ENCODE measurements at places on chromosomes 16 and 17. TPM values are rescaled to one million over a fixed set of nuclear protein-coding genes. Genes with fewer than 3 reads are reported as not detected.

DNA sequence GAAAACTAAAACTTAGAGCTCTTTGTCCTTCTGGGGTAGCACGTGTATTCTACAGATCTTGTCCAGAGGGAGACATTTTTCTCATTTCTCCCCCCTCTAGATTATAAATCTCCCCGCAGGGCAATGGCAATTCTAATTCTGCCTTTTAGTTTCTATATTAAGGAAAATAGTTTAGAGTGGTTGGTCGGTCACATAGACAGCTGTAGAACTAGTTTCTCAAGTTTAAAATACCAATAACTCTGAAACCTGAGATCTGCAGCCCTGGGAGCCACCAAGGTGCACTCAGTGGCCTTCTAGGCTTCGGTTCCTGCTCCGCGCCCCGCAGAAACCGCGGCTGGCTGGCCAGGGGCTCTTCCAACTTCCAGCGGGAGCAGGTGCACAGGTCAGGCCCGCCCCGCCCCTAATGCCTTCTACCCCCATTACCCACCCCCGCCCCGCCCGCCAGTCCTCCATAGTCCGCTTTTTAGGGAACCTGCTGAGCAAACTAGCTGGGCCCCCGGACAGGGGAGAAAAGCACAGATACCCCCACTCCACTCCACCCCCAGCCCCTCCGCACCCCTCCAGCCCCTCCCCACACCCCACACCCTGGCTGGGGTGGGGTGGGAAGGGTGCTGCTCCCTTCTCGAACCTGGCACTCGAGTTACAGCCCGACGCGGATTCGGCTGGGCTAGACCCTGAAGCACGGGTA lies 431 bp downstream of the SLFN11 start:
- peak; percentile 28 for DNase-seq

- DNase-seq = no peak
Observed at GRCh38 chr16:56989988-56990387, 631 bp downstream of the NLRC5 start.

- DNase-seq = no peak
Observed at GRCh38 chr17:31488264-31488981, 96.9 kb downstream of the RAB11FIP4 start.

DNA sequence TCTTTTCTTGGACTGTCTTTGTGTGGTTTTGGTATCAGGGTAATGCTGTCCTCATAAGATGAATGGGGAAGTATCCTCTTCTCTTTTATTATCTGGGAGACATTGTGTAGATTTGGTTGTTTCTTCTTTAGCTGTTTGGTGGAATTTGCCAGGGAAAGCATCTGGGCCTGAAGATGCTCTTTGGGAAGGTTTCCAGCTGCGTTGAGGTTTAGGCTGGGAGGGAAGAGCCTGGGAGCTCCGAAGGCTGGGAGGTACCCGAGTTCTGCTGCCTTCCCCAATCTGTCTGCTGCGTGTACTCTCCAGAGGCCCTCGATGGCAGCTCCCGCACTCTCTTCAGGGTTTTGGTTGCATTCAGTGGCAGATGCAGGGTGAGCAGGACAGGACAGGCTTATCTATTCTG lies 25.6 kb upstream of the CRISPLD2 start:
- no peak for DNase-seq

DNA sequence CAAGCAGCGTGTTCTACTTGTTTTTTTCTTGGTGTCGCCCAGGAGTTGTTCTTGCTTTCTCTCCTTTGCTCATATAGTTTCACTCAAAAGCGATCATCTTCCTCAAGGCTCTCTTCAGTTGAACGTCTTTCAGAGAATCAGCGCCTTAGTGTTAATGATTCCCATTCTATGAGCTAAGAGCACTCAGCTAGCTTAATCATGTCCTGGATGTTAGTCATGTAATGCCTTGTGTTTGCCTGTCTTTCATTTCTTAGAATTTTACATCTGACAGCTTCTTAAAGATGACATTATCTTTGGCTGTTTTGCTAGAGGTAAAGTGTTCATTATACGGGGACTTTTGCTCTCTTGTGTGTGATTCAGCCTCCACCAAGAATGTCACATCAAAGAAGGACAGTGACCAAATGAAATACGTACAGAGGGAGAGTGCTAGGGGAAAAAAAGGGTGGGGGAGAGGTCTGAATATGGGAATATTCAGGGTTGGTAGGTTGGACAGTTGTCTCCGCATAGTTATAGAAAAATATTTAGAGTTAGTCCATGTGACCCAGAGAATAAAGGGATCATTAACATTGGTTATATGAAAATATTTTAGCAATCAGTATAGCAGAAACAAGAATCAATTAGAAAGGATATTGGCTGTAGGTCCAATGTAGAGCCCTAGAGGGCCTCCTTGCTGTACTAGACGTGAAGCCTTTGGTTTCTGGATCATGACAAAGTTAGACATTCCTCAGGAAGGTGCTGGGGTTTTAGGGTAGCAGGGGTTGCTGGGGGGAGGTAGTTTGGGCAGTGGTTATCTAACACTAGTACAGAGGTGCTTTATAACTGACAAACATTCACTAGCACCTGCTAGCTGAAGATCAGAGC lies 31.9 kb upstream of the ANKFN1 start:
- no peak for DNase-seq

DNA sequence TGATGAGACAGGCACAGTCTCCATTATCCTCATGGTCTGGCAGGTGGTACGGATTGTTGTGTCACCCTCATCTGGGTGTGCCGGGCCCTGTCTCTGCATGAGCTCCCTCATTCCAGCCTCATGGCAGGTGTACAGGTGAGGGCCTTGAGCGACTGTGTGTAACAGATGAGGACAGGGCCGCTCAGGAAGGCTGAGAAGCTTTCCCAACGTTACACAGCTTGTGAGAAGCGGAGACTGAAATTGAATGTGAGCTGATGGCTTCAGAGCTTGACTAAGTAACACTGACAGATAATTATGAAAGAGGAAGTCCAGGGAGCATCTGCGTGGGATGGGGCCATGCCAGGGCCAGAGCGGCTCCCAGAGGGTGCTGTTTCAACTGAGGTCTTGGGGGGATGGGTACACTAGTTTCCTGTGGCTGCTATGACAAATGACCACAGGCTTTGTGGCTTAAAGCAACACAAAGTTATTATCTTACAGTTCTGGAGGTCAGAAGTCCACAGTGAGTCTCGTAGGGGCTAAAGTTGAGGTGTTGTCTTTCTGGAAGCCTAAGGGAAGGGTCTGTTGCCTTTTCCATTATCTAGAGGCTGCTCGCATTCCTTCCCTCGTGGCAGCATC lies 36.7 kb downstream of the CMIP start:
- DNase-seq = no peak

GRCh38 chr16:73166441-73166851 lies 118.5 kb upstream of the ZFHX3 start:
- DNase-seq = no peak

The C16orf96 gene
- polyA plus RNA-seq = not detected

The KCNJ12 gene
- polyA plus RNA-seq = 0.19 TPM

The PRSS27 gene
- polyA plus RNA-seq = 0.33 TPM

Data from endothelial cell of umbilical vein (primary cell).